Activated B cell treated with CpG ODN at 0.5 μM for 24 hours (primary cell): ENCODE measurements at places on chromosomes 3 and 15. TPM values are rescaled to one million over a fixed set of nuclear protein-coding genes. Genes with fewer than 3 reads are reported as not detected.

- peaks cover 61% of the 10 kb centered on the region for H3K4me1 ChIP-seq
- H3K4me3 ChIP-seq, result no peak overlapping the region
- no peaks in the 10 kb centered on the region for H3K27me3 ChIP-seq
- DNase-seq, result no peak
- H3K36me3 ChIP-seq, result peaks cover 18% of the 10 kb centered on the region
- H3K27ac ChIP-seq, result no peak overlapping the region
These were observed 5.3 kb downstream of the RAF1 start for GRCh38 chr3:12658593-12659058.

DNA sequence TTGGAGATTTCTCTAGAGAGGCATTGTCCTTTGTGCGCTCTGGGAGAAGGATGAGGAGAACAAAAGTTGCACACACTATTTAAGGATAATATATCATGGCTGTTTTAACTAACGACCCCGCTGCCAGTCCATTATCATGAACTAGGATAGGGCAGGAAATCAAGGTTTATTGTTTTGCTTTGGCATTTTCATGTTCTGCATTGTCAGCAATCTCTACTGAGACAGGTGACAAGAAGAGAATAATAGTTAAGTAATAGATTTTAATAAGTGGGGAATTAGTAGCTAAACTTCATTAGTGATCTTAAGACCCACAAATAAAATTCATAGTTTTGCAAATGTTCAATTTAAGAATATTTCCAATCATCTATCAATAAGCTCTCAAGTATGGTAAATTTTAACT, 20.6 kb upstream of the GMNC start:
- H3K27me3 ChIP-seq, result peaks cover 7% of the 10 kb centered on the region
- no peak overlapping the region for H3K27ac ChIP-seq
- H3K36me3 ChIP-seq, result no peaks in the 10 kb centered on the region
- no peak overlapping the region for H3K4me3 ChIP-seq
- no peaks in the 10 kb centered on the region for H3K4me1 ChIP-seq
- DNase-seq, result no peak

DNA sequence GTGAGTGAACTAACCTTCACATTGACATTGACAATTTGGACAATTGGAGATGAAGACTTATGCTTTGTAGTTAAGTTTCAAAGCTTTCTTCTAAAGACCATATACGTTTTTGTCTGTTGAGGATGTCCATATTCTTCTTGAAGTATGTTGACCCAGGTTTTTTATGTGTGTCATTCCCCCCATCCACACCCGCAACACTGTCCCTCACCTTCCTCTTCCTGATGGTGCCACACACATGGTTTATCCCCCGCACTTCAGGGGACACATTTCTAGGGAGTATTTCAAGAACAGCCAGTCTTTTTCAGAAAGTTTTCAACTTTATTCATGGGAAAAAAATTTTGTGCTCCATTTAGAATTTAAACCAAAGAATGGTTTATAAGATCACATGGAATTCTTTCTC, 105.1 kb downstream of the GHSR start:
- H3K36me3 ChIP-seq, result peaks cover 5% of the 10 kb centered on the region
- H3K4me3 ChIP-seq, result no peak overlapping the region
- H3K27me3 ChIP-seq, result no peaks in the 10 kb centered on the region
- H3K4me1 ChIP-seq, result no peaks in the 10 kb centered on the region
- H3K27ac ChIP-seq, result no peak overlapping the region
- DNase-seq, result no peak

- peaks cover 2% of the 10 kb centered on the region for H3K27me3 ChIP-seq
- no peaks in the 10 kb centered on the region for H3K36me3 ChIP-seq
- no peak for DNase-seq
These were observed 129.8 kb upstream of the CPNE4 start for GRCh38 chr3:132164469-132165092.

- DNase-seq, result peak; percentile 39
- no peak overlapping the region for H3K27ac ChIP-seq
- no peak overlapping the region for H3K4me3 ChIP-seq
- H3K4me1 ChIP-seq, result peaks cover 31% of the 10 kb centered on the region
- no peaks in the 10 kb centered on the region for H3K27me3 ChIP-seq
These were observed 8.6 kb downstream of the TFRC start for GRCh38 chr3:196073255-196073753.

DNA sequence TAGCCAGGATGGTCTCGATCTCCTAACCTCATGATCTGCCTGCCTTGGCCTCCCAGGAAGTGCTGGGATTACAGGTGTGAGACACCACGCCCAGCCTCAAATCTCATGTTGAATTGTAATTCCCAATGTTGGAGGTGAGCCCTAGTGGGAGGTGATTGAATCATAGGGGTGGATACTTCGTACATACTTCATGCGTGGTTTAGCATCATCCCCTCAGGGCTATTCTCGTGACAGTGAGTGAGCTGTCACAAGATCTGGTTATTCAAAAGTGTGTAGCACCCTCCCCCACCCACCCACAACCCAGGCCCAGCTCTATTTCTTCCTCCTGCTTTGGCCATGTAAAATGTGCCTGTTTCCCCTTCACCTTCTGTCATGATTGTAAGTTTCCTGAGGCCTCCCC, 236.9 kb upstream of the IL12A start:
- H3K36me3 ChIP-seq, result no peaks in the 10 kb centered on the region
- no peaks in the 10 kb centered on the region for H3K4me1 ChIP-seq
- H3K27me3 ChIP-seq, result peaks cover 4% of the 10 kb centered on the region
- H3K4me3 ChIP-seq, result no peak overlapping the region
- no peak for DNase-seq

DNA sequence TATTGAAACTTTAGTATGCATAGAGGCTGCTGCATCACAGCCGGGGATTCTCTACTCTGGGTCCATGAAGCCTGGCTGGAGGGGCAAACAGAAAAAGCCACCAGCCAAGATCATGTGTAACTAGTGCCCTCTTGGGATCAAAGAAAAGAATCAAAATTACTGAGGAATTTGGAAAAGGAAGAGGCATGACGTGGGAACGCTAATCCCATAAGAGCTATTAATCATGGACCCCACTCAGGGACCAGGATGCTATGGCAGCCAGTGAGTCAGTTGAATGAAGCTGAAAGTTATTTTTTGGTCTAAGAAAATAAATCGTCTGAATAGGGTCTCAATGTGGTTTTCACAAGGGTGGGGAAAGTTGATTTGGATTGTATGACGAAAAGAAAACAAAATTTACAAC, 1165.1 kb downstream of the ROBO2 start:
- no peak overlapping the region for H3K27ac ChIP-seq
- no peaks in the 10 kb centered on the region for H3K36me3 ChIP-seq
- H3K4me3 ChIP-seq, result no peak overlapping the region
- no peaks in the 10 kb centered on the region for H3K27me3 ChIP-seq
- H3K4me1 ChIP-seq, result no peaks in the 10 kb centered on the region
- DNase-seq, result no peak

DNA sequence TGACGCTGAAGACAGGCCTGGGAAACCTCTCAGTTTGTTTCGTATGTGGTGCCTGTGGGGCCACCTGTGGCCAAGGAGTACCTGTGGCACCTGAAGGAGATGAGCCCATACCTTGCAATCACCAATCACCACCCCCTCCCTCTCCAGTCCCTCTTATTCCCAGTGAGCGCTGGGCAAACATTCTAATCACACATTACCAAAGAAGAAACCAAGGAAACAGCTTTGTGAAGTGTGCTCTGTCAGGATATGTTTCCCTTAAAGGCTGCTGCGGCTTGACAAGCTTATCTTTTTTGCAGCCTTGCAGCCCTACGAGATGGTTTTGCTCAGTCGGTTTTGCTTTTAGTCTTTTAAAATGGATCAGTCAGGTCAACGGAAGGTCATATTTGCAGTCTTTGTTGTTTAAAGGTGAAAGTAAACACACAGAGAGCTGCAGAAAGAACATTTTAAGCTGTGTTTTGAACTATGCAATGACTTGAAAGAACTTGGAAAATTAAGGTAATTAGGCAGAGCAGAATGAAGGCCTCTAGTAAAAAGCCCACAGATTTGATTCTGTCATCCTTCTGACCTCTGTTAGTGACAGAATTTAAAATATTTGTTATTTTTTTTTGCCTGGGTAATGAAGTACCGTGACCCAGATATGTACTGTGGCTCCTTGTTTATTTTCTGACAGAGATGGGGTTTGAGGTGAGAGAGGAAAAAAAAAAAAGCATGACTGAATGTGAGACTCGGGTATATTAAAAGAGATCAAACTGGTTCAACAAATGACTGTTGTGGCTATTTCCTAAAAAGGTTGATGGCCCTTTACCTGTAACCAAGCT, 461.4 kb downstream of the NSUN3 start:
- no peaks in the 10 kb centered on the region for H3K27me3 ChIP-seq
- no peak overlapping the region for H3K27ac ChIP-seq
- H3K36me3 ChIP-seq, result no peaks in the 10 kb centered on the region
- H3K4me3 ChIP-seq, result no peak overlapping the region
- DNase-seq, result no peak

- H3K4me1 ChIP-seq, result no peaks in the 10 kb centered on the region
- peaks cover 3% of the 10 kb centered on the region for H3K27me3 ChIP-seq
- no peak overlapping the region for H3K27ac ChIP-seq
- no peaks in the 10 kb centered on the region for H3K36me3 ChIP-seq
- DNase-seq, result no peak
These were observed 172.1 kb downstream of the KLF13 start for GRCh38 chr15:31498756-31499155.

The IL17RE gene
- 0.66 and 0.82 TPM in 2 replicates for total RNA-seq

The SLC24A5 gene
- not detected in 2 replicates for total RNA-seq

The UCN2 gene
- total RNA-seq, result not detected in 2 replicates

The THBS1 gene
- 1.5 and 1.7 TPM in 2 replicates for total RNA-seq

The ABCC5 gene
- 10.6 and 11.1 TPM in 2 replicates for total RNA-seq

The SPINK8 gene
- total RNA-seq, result not detected in 2 replicates
